ENCODE measurements at places on chromosomes 3 and 15.
A peak's percentile ranks its signal among the peaks of the same experiment; 100 is the strongest.

- DNase-seq = no peak
Measured at GRCh38 chr3:113754494-113755159, 7.8 kb downstream of the ATP6V1A start.

GRCh38 chr15:72288796-72289596 lies 16.6 kb upstream of the PARP6 start:
- peak; percentile 13 for DNase-seq

DNA sequence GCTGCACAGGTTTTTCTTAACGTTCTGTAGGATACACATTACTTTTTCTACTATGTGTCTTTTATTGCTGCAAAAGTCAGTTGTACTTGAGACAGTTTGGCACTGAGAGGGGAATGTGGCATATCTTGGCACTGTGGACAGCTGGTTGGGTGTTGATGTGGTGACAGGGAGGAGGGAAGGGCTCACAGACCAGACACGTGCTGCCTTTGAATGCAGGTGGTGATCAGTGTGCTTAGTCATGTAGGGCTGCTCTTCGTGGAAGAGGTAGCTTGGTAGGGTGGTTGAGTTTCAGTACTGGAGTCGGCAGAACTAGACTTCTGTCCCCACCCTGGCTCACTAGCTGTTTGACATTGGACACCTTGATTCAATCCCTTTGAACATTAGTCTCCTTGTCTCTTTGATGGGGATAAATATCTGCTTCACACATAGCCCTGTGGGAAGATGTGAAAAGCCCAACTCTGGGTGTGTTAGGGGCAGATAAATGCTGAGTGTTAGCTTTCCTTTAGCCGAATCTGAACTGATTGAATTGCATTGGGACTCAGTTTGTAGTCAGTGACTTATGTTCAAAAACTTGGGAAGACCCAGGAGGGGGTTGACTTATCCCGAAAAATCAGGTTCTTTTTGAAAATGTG lies 108.4 kb downstream of the PTPRG start:
- no peak for DNase-seq

DNA sequence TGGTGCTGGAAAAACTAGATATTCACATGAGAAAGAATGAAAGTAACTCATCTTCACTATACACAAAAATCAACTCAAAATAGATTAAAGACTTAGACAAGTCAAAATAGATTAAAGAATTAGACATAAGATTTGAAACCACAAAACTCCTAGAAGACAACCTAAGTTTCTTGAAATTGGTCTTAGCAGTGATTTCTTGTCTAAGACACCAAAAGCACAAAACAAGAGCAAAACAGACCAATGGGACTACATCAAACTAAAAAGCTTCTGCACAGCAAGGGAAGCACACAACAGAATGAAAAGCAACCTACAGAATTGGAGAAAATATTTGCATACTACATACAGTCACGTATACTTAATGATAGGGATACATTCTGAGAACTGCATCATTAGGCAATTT lies 6.5 kb upstream of the VPS39 start:
- no peak for DNase-seq

GRCh38 chr3:151171145-151171757 lies 31.8 kb downstream of the GPR171 start:
- no peak for DNase-seq

DNA sequence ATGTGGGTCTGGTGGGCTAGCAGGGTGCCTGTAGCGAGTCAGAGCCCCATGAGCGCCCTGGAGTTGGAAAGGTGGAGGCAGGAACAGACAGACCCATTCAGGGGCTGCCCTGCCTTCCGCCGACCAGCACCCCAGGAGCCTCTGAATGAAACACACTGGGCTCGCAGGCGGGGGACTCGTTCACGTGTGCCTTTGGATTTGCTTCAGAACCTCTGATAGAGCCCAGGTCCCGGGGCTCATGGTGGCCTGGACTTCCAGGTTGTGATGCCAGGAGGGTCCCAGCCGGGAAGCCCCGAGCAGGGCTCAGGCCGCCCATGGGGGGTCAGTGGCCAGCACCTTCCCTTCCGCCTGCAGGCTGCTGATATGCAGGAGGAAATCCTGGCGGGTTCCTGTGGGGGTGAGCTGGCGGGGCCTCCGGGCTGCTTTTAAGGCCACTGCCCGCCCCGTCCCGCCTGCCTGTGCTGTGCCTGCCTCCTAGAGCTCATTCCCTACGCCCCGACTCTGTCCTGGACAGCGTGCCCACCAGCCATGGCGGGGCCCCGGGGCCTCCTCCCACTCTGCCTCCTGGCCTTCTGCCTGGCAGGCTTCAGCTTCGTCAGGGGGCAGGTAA lies at the start of gene STAB1:
Gene STAB1, plus strand, starts transcription at position 453 of the 610 bp plus-strand sequence. Its CDS starts 76 bp downstream, at position 529.
- no peak for DNase-seq
